Ureter (tissue), 1 donor: ENCODE measurements at places on chromosomes 6 and 20. TPM values are rescaled to one million over a fixed set of nuclear protein-coding genes. Genes with fewer than 3 reads are reported as not detected.

GRIK2 gene
- 1.8 TPM for total RNA-seq

VEGFA gene
- 261 TPM for total RNA-seq

CYP39A1 gene
- total RNA-seq = 3.5 TPM

AKAP7 gene
- 16.5 TPM for total RNA-seq

STX11 gene
- 5.8 TPM for total RNA-seq

CD109 gene
- total RNA-seq = 6.0 TPM

C6orf15 gene
- total RNA-seq = not detected

RIPOR2 gene
- total RNA-seq = 12.1 TPM

TRIM10 gene
- total RNA-seq = not detected
